A549 treated with AZD2906 at 1 μM for 4 hours (cell line): ENCODE measurements at places on chromosomes 1 and 21. TPM values are rescaled to one million over a fixed set of nuclear protein-coding genes. Genes with fewer than 3 reads are reported as not detected.

ASTN1 gene
- not detected in 5 replicates for total RNA-seq

KLHDC9 gene
- total RNA-seq, result 1.8 to 2.1 TPM (median 1.8 TPM) in 5 replicates

ORC1 gene
- 22.0 to 27.7 TPM (median 23.6 TPM) in 5 replicates for total RNA-seq

NT5C1A gene
- total RNA-seq, result 0.06 TPM in 1 of 5 replicates, not detected in the others

RNU1-1 gene
- total RNA-seq, result 4.0 to 44.9 TPM (median 4.2 TPM) in 4 of 5 replicates, not detected in the other

CASQ2 gene
- total RNA-seq, result not detected in 5 replicates

TOMM20 gene
- 102 to 125 TPM (median 105 TPM) in 5 replicates for total RNA-seq

DFFA gene
- total RNA-seq, result 19.6 to 25.1 TPM (median 21.9 TPM) in 5 replicates

TLCD4 gene
- total RNA-seq, result 7.5 to 13.3 TPM (median 11.2 TPM) in 5 replicates

SWT1 gene
- total RNA-seq, result 1.3 to 1.9 TPM (median 1.6 TPM) in 5 replicates

ZNF695 gene
- total RNA-seq, result 2.0 to 3.1 TPM (median 2.4 TPM) in 5 replicates

CYP4A22 gene
- not detected in 5 replicates for total RNA-seq

CA6 gene
- total RNA-seq, result not detected in 5 replicates
